ENCODE measurements at places on chromosomes 5 and 9.

DNA sequence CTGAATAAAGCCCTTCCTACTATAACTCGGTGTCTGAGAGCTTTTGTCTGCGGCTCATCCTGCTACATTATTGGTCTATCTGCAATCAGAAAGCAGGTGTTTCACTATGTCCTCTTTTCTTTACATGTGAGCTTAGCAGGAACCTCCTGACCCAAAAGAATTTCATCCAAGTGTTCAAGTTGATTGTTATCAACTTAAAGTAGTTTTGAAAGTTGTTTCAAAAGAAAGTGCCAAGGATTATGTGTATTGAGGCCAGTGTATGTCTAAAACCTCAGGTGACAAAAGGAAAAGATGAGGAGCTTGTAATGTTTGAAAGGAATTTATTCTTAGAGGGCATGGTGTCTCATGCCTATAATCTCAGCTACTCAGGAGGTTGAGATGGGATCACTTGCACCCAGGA lies 8.1 kb upstream of the SELENOP start:
- no peak for DNase-seq

- DNase-seq = no peak
Observed at GRCh38 chr5:39440958-39441624, 16.3 kb upstream of the DAB2 start.

DNA sequence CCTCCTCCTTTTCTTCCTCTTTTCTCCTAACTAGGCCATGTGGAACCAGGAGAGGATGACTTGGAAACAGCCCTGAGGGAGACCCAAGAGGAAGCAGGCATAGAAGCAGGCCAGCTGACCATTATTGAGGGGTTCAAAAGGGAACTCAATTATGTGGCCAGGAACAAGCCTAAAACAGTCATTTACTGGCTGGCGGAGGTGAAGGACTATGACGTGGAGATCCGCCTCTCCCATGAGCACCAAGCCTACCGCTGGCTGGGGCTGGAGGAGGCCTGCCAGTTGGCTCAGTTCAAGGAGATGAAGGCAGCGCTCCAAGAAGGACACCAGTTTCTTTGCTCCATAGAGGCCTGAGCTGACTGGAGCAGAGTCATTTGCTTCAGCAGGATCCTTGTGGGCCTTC lies 13.7 kb downstream of the NUDT2 start:
- DNase-seq = no peak

GRCh38 chr9:110157823-110158664 lies 49.9 kb downstream of the C9orf152 start:
- no peak for DNase-seq

GRCh38 chr9:14437354-14438231 lies 123.7 kb upstream of the NFIB start:
- DNase-seq = no peak

DNA sequence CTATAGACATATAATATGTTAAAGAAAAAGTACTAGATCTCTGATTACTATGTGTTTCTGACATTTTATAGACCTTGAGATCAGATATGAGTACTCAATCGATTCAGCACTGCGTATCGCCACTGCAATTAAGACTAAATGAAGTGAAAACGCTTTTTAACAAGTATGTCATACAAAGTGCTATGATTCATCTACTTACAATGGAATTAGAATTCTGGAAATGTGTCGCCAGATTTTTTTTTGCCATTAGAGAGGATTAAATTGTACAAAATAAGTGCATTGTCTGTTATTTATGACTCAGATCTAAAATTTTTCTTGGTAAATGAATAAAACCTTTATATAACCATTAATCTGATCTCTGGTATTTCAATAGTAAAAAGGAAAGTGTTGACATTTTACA lies 20.0 kb upstream of the AGGF1 start:
- DNase-seq = no peak

DNA sequence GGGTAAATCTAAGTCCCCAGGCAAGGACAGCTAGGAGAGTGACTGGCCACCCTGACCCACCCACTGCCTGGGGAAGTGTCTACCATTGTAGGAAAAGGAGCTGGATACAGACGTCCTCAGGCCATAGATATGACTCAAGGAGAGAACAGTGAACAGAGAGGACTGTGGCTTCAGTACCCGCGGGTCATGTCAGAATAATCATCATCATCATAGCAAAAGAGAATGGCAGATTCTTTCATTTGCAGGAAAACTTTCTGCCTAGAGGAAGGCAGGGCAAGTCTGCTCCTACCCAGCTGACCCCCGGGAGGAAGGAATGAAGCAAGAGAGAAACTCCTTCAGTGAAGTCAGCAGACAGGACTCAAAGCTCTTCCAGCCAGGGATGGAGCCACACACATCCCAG lies 52.2 kb upstream of the UBTD2 start:
- no peak for DNase-seq

DNA sequence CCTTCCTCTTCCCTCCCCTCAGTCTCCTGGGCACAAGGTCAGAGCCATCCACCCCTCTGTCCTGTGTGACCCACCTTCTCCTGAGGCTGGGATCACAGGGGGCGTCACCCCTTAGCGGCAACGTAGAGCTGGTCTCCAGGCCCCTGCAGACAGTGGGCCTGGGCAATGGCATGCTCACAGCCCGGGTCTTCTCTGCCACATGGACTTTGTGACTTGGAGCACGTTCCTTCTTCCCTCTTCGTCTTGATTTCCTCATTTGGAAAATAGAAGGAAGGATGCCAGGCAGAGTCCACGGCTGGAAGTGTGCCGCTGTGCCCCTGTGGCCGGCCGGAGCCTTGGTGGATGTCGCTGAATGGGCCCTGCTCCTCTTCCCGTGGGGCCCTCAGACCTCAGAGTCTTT lies 10.0 kb downstream of the RXRA start:
- no peak for DNase-seq

DNA sequence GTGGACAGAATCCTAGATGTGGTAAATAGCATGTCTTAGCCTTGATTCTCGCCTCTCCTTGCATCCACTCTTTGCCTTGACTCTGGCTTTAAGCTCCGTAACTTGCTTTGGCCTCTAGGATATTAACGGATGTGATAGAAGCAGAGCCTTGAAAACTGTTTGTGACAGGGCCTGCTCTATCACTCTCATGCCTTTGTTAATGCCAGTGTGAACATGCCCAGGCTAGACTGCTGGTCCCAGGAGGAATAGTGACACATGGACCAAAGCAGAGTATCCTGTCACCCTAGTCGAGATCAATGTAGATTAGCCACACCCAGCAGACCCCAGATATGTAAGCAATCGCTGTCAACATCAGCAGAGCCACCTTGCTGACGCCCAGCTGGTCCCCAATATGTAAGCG lies 109.9 kb upstream of the C9orf72 start:
- no peak for DNase-seq

- no peak for DNase-seq
Observed at GRCh38 chr9:111668026-111668573, 6.7 kb downstream of the GNG10 start.

DNA sequence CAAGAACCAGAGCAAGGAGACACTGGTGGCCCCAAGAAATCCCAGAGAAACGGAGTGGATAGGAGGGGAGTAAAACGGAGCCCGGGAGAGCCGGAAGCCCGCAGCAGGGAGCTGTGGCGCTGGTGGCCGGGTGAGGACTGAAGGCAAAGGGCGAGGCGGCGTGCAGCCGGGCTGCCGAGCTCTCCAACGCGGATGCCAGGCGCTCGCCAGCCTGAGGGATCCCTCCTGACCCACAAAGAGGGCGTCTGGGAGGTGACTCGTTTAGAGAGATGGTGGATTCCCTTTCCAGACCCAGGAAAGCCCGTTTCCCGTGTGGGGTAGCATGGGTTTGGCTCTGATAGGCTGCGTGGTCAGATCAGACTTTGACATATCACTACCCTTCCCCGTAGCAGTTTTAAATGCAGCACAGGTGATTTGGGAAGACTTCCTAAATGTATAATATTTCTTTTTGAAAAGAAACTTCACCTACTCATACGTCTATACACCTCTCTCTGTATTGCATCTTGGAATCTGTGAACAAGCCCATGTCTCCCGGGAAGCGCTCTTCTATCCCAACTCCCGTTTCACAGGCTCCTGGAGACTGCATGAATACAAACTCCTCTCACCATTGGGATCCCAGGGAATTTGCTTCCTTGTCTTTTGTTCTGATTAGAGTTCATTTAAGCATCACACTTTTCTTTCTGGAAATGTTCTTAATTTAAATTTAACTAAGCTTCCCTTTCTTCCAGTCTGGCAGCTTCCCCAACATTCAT lies 158.1 kb downstream of the C9orf152 start:
- no peak for DNase-seq

DNA sequence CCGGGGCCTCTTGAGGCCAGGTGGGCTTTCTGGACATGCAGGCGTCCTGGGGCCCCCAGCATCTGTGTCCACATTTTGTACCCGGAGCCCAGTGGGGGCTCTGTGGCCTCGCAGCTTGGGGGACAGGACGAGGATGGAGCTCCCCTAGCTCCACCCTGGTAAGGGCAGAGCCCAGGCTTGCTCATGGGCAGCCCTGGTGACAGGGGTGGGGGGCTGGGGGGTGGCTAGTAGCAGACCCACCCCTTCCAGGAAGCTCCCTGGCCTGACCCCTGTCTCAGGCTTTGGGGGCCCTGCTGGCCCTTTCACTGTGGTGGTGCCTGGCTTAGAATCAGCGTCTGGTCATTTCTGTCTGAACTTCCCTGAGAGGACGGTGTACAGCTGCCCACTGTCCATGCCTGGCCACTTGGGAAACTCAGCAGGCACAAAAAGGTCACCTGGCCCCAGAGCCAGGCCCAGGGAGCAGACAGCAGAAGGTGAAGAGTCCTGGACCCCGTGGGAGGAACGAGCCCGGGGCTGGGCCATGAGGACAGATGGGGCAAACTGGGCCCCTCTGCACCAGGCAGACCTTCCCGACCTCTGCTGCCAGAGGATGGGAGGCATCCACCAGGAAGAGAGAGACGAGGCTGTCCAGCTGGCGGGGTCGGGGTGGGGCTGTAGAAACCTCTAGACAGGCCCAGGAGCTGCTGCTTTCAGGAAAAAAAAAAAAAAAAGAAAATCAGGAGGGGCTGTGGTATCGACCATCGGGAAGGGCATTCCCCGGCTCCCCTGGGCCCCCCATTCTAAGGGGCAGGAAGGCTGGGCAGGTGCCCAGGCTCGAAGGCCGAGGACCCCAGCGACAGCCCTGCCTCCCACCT lies 52.8 kb downstream of the EXD3 start:
- no peak for DNase-seq

GRCh38 chr5:142703153-142703552 lies 17.3 kb upstream of the FGF1 start:
- DNase-seq = no peak

- DNase-seq = no peak
Observed at GRCh38 chr9:967903-968641, 8.4 kb upstream of the DMRT3 start.

DNA sequence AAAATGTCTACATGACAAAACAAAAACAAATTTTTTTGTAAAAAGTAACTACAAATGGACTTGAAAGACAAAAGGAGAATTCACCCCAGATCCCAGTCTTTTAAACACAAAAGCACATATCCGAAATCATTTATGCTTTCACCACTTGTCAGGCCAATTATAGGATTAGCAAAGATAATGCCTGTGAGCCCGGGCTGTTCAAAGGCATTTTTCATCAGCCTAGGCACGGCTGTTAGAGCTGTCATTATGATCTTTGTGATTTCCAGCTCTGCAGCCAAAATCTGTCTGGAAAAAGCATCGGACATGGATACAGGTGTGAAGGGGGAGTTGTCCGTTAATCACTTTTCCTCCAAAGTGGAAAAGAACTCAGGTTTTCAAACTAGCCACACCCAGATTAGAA lies 23.6 kb upstream of the RAB14 start:
- DNase-seq = no peak

DNA sequence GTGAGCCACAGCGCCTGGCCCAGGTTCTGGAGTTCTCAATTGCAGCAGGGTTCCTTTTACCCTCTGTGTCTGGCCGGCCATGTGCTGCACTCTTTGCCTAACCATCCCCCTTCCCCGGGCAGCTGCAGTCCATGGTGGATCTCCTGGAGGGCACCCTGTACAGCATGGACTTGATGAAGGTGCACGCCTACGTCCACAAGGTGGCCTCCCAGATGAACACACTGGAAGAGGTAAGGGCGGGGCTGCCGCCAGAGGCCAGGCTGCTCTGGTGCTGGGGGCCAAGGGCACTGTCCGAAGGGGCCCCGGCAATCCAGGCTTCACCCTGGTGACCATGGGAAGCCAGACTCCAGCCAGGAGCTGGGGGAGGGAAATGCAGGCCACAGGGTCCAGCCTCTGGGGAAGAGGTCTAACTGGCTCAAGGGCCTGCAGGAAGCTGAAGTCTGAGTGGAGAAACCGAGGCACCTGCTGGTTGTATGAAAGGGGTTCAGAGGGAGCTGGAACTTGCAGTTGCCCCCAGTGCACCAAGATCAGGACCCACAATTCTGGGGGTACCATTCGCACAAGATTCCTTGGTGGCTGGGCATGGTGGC lies 18.1 kb downstream of the OLFML2A start:
- no peak for DNase-seq

DNA sequence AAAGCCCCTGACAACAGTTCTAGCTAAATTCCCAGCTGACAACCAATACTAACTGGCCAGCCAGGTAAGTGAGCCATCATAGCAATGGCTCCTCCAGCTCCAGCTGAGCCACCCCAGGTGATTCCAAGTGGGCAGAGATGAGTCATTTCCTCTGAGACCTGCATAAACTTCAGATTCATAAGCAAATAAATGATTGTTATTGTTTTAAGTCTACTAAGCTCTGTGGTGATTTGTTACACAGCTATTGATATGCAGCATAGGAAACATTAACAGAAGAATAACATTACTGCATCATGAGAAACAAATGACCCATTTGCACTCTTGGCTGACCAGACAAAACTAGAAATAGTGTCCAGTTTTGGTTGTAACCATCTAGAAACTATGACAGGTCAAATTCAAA lies 60.3 kb downstream of the TTC39B start:
- DNase-seq = no peak

DNA sequence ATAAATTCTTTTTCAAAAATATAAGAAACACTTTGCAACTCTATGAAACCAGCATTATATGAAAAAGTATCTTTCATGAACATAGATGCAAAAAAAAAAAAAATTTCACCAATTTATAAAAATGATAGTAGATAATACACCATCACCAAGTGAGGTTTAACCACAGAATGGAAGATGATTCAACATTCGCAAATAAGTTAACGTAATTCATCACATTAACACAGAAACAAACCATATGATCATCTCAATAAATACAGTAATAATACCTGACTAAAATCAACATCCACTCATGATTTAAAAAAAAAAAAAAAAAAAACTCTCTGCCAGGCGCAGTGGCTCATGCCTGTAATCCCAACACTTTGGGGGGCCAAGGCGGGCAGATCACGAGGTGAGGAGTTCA lies 6.3 kb downstream of the PJA2 start:
- DNase-seq = no peak

- DNase-seq = peak; percentile 27
Observed at GRCh38 chr9:105881654-105882349, 187.5 kb downstream of the TMEM38B start.

GRCh38 chr5:9401786-9402472 lies 143.9 kb downstream of the SEMA5A start:
- DNase-seq = no peak

All from effector CD4-positive, alpha-beta T cell (primary cell).